Liver (tissue), 10 donors: ENCODE measurements at places on chromosomes 3 and 15. TPM values are rescaled to one million over a fixed set of nuclear protein-coding genes. Genes with fewer than 3 reads are reported as not detected.

- no peak for DNase-seq
These were observed 4.4 kb upstream of the PRC1 start for GRCh38 chr15:90998737-90999136.

DNA sequence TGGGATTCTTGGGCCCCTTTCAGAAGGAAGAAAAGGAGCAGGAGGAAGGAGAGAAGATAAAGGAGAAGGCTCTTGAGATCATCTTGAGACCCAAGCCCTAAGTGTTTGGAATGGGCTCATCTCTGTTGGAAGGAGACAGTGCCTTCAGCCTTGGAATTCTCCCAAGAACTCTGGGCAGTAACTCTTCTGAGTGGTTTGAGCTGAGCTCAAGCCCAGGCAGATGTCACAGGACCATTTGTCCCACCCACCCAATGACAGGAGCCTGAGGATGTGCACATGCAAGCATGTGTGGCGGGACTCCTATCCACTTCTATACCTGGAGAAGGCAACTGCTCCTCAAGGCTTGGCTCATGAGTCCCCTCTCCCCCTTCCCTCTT lies 14.6 kb upstream of the TMEM40 start:
- no peak for DNase-seq

DNA sequence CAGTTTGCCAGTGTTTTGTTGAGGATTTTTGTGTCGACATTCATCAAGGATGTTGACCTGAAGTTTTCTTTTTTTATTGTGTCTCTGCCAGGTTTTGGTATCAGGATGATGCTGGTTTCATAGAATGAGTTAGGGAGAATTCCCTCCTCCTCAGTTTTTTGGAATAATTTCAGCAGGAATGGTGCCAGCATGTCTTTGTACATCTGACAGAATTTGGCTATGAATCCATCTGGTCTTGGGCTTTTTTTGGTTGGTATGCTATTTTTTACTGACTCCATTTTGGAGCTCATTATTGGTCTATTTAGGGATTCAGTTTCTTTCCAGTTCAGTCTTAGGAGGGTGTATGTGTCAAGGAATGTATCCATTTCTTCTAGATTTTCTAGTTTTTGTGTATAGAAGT lies 320.0 kb upstream of the PPP2R3A start:
- DNase-seq = no peak

DNA sequence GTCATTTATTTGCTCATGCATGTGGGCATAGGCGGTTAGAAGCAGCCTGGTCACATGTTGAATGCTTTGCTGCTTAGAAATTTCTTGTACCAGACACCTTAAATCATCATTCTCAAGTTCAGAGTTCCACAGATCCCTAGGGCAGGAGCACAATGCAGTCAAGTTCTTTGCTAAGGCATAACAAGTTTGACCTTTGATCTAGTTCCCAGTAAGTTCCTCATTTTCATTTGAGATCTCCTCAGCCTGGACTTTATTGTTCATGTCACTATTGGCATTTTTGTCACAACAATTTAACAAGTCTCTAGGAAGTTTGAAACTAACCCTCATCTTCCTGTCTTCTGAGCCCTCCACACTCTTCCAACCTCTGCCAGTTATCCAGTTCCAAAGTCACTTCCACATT lies 22.8 kb downstream of the HGD start:
- DNase-seq = no peak

- no peak for DNase-seq
These were observed 797.4 kb downstream of the GRM7 start for GRCh38 chr3:7658294-7658693.

DNA sequence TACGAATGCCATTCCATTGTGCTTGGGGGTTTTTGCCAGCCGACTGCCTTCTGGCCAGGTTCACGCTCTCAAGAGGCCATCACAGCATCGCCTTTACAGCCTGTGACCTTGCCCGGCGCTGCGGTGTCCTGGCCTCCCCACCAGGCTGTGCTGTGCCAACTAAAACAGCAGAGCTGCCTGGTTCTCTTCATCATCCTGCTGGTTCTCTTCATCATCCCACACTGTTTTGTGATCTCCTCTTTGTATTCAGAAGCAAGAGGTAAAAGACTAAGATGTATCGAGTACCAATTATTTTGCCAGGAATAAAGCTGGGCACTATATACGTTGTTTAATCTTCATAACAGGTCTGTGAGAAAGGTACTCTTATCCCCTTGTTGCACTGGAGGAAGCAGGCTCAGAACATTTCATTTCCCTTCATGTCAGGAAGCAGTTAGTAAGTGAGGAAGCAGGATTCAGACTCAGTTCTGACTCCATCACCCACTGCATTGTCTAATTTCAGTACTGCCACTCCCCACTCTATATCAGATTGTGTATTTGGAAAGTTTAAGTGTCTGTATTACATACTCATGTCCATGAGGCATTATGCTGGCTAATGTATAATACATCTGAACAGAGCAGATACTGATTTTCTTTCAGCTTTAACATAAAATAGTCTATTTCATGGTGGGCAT lies 92.7 kb downstream of the LRRC28 start:
- DNase-seq = no peak

GRCh38 chr3:13808550-13808949 lies 71.3 kb downstream of the WNT7A start:
- no peak for DNase-seq

DNA sequence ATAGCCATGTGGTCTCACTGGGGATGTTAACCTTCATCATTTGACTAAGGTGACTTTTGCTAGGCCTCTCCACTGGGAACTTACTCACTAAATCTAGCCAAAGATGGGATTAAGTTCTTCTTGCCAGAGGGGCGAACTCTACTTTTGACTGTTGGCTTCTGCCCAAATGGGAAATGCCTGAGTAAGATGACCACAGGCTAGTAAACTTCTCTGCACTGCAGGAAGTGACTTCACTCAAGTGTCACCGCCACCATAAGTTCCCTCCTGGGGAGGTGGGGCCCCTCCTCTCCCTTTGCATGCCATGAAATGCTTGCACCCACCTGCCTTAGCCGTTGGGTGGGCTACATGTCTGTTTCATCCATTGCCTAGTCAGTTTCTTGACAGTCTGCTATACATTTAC lies 388.3 kb downstream of the FEZF2 start:
- DNase-seq = no peak

DNA sequence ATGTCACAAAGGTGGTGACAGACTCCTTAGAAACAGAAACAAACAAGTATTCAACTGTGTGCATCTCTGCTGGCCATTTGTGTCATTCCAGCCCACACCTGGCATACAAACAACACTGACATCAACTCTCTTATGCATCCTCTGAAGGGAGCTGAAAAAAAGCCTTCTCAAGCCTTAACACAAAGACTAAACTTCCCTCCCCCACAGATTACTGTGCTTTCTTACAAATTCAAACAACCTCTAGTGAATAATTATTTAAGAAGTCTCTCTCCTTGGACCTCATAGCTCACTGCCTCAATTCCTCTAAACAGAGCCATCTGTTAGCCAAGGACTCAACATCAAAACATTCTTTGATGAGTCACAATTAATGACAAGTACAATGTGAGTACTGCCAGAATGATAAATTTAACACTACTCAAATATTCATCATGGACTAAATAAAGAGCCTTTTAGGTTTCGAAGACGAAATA lies 132.1 kb downstream of the WDR76 start:
- DNase-seq = no peak

- DNase-seq = no peak
These were observed 63.7 kb downstream of the SLC12A8 start for GRCh38 chr3:125148836-125149235.

- no peak for DNase-seq
These were observed 148.9 kb upstream of the TSPAN3 start for GRCh38 chr15:77219841-77220240.

DNA sequence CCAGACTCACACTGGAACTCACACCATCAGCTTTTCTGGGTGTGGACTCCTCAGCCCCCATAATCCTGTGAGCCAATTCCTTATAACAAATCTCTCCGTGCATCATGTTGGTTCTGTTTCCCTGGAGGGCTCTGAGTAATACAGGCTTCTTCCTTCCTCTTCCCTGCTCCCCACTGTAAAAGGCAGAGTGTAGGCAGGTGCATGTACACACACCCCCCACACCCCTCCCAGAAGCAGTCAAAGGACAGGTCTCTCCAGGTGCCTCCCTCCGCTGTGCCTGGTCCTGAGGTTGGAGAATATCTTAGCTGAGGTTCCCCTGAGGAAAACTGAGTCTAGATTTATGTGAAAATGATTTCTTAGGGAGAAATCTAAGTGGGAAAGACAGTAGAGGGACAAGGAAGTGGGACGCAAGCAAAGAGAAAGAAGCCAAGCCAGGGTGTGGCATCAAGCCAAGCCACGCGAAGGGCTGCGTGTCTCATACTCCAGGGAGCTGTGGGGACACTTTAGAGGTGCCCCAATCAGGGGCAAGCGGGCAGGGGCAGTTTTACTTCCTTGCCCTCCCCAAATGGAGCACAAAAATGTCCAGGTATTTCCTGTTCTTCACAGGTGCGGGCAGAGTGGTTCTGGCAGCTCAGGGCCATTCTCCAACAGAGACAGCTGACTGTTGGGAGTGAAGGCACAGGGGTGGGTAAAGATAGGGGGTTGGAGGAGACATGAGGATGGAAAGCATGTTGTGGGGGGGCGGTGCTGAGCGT lies 86.6 kb downstream of the HMG20A start:
- DNase-seq = no peak

UBXN7 gene
- polyA plus RNA-seq = 2.9 TPM

- DNase-seq = no peak
These were observed 75.0 kb downstream of the TRIM69 start for GRCh38 chr15:44811337-44811736.

DNA sequence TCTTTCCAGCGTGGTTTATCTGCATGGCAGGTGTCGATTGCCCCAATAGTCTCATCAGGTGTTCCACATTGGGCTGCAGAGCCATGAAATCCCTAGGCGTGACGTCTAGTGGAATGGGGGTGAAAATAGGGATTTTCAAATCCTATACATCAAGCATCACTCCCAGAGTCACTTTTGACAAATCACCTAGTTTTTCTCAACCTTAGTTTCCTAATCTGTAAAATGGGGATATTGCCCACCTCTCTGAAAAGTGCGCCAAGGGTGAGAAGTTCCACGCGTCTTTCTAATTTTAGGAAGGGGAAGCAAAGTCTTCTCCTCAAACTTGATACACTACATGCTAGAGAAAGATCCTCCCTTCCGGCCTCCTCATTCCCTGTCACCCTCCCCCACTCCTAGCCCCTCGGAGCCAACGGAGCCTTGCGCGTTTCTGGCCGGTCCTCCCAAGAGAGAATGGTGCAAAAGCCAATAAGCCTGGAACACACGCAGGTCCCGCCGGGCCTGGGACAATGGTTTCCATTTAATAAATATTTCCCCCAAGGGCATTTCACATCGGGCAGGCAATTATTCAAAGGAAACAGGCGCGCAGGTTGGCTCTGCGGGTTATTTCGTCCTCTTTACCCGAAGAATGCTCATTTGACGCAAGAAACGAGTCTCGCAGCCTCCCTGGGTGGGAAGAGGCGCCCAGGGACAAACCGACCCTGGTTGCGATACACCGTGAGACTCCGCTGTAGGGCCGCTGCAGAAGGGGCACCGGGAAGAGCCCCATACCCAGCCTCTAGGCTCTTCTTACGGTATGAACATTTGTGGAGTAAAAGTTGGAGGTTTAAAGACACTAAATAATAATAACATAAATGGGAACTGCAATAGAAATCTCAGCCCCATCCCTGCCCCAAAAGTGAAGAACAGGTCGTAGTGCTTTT lies 1.2 kb upstream of the SOX14 start:
- DNase-seq = no peak

GRCh38 chr15:80550219-80550907 lies 144.7 kb upstream of the ABHD17C start:
- DNase-seq = no peak

ATP2B2 gene
- polyA plus RNA-seq = 10.4 TPM

GRAMD2A gene
- not detected for polyA plus RNA-seq

DNA sequence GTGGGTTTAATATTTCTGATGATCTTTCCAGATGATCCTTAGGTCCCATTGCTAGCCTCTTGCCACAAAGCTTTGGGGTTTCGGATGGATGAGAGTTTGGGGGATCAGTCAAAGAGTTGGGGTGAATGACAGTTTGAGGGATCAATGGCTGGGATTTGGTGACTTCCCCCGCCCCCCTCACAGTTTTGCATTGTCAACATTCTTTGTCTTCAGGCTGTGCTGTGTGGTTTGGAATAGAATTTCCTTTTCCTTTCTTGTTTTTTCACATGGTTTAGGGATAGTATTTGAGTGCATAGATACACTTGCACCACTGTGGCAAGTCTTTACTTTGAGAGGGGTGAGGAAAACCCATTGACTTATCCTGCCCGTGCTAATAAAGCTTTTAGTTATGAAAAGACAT lies 14.3 kb downstream of the MEF2A start:
- DNase-seq = no peak

GRCh38 chr3:18422972-18423371 lies 2.2 kb downstream of the SATB1 start:
- no peak for DNase-seq

GRCh38 chr3:71657831-71658530 lies 67.2 kb downstream of the EIF4E3 start:
- DNase-seq = no peak

RYK gene
- 10.0 TPM for polyA plus RNA-seq

DNA sequence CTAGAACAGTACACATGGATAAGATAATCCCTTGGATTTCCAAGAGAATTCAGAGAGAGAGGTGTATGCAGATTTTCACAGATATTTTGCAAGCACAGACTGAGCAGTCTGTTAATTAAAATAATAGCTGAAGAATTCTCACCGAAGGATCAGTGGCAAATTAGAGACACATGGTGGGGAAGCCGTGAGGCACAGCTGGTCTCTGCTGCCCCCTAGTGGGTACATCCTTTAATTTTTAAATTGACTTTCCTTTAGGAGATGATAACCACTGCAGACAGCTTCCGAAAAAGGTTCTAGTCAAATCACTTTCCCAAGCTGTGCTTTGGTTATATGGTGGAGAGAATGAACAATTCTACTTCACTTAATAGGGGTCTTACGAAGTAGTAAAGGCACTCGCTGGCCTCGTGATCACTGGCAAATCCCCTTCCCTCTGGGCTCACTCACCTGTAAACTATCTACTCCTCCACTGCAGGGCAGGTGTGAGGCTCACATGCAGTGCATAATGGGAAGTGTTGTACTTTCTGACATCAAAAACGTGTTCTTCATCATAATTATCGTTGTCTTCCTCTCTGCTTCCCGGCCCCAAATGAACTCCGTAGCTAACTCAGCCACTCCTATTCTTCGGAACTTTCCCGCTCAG lies 19.5 kb downstream of the MESD start:
- DNase-seq = peak; percentile 68

- DNase-seq = no peak
These were observed 90.0 kb upstream of the HES1 start for GRCh38 chr3:194045919-194046318.

CD200R1 gene
- polyA plus RNA-seq = 0.40 TPM

GRCh38 chr3:106691476-106691875 lies 685.8 kb upstream of the CCDC54 start:
- no peak for DNase-seq

GRCh38 chr15:35455201-35455600 lies 90.8 kb downstream of the DPH6 start:
- no peak for DNase-seq

- DNase-seq = no peak
These were observed 13.5 kb upstream of the ZNF592 start for GRCh38 chr15:84734794-84735479.

DNA sequence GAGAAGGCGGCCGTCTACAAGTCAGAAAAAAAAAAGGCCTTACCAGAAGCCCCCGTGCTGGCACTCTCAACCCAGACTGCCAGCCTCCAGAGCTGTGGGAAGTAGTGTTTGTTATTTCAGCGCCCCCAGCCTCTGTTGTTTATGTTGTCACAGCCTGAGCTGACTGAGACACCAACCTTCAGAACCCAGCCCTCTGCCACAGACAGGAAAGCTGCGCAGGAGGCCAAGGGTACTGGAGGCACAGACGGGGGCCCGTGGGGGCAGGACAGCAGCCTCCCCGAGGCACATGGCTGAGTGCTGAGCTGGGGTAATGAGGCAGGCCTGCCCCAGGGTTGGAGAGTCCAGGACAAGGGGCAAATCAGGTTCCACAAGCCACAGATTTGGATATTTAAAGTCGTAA lies 33.7 kb downstream of the HCN4 start:
- no peak for DNase-seq
